ENCODE measurements at places on chromosomes 7 and 10.

- DNase-seq, result no peak
These were observed 32.6 kb downstream of the DDIT4 start for GRCh38 chr10:72306215-72306760.

DNA sequence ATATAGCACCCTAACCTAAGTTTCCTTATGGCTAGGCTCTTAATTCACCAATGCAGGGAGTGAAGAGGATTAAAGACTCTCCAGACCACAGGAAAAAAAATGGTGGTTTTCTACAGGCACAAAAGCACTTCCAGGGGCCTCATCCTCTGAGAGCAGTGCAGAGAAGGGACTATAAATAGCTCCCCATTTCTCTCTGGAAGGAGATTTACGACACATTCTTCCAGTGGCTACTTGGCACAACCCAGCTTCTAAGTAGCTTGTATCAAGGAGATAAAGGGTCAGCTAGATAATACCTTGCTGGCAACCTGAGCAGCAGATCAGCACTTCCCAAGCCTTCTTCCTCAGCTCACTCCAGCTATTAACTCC lies 73.5 kb downstream of the CRPPA start:
- DNase-seq, result no peak

- no peak for DNase-seq
These were observed 22.4 kb upstream of the GPR146 start for GRCh38 chr7:1021931-1022330.

- no peak for DNase-seq
These were observed 164.7 kb downstream of the ACTR3B start for GRCh38 chr7:152924238-152924637.

DNA sequence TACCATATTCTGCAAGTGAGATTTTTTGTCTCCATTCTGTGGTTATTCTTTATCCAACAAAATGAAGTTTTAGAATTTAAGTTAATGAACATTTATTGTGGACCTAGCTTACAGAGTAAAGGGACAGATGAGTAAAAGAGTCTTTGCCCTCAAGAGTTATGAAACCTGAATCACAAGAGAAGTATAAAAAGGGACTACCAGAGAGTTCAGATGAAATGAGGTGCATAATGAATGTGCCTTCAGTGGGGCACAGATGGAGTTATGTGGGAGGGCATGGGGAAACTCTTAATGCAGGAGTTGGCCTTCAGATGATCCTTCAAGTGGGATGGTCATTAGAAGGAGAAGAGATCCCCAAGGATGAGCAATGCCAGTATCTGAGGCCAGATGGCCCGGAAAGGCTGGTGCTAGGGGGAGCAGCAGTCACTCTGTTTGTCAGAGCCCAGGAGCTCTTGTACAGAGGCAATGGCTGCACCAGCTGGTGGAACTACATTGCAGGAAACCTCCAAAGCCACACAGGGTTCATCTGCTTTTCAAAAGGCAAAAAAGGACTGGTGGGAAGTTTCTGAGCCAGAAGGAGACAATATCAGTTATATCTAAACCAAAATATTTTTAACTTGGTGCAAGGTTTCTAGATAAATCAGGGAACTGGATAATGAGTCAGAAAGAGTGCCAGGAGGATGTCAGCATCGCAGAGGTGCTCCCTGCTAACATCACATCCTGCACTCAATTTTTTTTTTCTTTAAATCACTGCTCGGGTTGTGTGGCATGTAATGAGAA lies 162.0 kb downstream of the KLF6 start:
- DNase-seq, result no peak

DNA sequence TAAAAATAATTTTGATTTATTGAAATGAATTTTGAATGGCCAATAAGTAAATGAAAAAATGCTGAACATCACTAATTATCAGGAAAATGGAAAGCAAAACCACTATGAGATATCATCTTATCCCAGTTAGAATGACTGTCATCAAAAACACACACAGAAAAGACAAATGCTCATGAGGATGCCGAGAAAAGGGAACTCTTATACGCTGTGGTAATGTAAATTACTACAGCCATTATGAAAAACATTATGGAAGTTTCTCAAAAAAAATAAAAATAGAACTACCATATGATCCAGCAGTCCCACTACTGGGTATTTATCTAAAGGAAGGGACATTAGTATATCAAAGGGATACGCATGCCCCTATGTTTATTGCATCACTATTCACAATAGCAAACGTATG lies 15.8 kb downstream of the SCIN start:
- DNase-seq, result no peak

DNA sequence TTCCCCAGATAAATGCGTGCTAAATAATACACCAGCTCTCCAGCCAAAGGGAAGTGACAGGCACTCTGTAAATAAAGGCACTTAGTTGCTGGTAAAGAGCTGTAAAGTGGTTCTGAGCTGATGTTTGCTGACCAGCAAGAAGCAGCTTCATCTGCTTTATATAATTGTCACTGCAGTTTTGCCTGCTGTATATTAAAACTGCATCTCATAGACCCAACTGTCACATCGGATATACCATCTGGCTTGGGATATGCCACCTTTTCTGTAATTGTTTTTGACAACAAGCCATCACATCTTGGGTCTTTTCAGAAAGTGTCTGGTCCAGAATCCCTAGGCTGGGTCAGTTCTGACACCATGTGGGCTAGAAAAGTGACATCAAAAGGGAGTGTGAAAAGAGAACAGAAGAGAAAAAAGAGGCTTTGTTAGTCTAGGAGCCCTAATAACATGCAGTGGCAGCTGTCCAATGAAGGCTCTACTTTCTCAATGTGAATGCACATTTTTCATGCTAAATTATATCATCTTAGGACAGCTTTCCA lies 697.6 kb downstream of the KCNMA1 start:
- peak; percentile 1 for DNase-seq

GRCh38 chr10:2921956-2922680 lies 145.2 kb upstream of the PFKP start:
- DNase-seq, result no peak

GRCh38 chr10:29266641-29267040 lies 22.2 kb upstream of the LYZL1 start:
- DNase-seq, result no peak

GRCh38 chr10:99303899-99304861 lies 25.0 kb upstream of the CNNM1 start:
- DNase-seq, result no peak

DNA sequence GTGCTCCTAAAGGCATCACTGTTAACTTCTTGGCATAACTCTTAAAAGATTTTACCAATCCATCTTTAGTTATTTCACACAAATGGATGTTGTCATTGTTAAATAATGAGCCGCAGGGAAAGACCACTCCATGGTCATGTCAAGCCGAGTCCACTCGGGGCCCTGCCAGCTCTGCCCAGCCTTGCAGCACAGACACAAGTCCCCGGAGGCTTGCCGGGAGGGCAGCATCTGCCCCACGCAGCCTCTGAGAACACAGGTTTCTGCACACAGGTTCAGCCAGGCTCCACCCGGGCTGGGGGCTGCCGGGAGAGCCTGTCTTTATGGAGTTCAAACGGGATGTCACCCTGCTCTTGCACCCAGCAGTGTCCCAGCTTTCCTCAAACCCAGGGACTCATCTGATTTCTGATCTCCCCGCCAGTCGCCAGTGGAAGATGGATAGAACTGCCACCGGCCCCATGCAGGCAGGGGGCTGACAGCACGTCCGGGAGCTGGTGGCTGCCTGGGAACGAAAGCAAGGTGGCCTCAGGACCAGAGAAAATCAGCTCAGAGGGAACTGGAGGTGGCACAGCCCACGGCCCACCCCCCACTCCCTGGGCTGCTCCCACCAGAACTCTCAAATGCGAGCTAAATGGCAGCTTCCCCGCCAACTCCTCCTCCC lies 156.2 kb downstream of the TCERG1L start:
- no peak for DNase-seq
